GM12865 (cell line): ENCODE measurements at places on chromosomes 3 and 15.
A peak's percentile ranks its signal among the peaks of the same experiment; 100 is the strongest.

GRCh38 chr3:63841704-63842103, 21.9 kb downstream of the THOC7 start:
- no peak for DNase-seq

DNA sequence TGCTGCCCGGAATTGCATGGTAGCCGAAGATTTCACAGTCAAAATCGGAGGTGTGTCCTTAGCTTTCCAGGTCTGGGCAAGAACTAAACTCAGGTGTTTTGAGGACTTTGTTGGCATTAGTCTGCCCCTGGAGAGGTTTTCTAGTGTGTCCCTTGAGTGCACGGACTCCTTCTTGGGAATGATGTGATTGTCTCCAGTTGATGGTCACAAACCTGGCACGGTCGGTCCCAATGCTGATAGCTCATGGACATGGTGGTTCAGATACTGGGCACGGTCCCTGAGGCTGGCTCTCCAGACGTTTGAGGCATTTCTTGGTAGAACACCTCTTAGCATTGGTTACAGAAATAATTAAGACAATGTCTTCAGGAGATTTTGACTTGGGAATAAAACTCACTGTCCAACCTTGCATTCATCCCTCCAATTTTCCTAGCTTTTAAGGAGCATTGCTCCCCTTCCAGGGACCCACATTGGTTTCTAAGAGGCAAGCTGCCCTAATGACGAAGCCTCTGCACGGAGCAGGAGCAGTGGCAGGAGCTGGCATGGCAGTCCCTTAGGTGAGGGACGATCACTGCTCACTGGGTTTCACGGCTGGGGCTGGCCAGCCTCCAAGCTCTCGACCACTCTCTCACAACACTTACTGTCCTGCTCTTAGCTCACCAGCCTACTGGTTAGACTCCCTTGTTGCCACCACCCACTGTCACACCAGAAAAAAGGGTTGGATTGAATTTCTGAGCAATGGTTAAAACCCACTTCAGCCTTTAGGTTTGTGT, 68.1 kb downstream of the PGPEP1L start:
- no peak for DNase-seq

- peak; percentile 30 for DNase-seq
Observed at GRCh38 chr3:187064210-187065115, 74.8 kb downstream of the RPL39L start.

DNA sequence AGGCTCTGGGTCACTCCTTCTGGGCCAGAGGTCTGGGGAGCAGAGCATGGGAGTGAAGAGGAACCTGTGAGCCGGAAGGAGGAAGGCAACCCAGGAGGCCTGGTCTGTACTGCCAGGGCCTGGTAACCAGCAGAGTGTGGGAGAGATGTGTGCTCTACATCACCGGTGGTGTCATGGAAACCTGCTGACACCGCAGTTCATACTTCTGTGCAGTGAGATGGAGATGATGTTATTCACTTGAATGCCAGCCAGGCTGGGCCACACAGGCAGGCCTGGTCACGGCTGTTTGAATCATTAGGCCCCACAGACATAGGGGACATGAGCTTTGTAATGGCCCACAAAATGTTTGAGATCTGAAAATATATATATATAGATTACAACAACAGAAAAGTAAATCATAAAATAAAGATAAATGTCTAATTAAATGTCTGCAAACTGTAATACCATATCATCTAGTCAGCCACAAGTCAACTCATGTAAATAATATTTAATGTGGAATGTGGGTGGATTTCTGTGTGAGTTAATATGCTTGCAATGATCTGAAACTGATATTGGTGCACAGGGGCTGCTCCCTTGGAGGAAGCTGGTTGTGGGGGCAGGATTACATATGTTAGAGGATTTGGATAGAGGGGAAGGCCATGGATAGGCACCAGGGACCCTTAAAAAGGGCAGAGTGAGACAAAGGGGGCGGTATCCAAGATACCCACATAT, 108.5 kb upstream of the PFN2 start:
- DNase-seq = no peak

DNA sequence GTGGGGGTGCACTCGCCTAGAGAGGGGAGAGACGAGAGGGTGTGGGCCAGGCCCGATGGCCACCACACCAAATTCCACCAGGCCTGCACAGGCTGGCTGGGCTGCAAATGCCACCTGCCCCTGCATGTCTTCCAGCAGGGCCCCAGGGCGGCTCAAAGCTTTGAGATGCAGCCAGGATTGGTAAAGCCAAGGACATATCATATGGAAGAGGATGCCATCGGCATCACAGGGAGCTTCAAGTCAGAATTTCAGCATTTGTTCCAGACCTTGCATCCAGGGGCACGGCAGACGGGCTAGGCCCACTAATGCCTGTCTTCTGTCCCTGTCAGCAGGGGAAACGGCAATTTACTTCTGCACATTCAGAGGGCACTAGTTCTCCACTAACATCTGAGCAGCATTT, 97.8 kb downstream of the NUP210 start:
- DNase-seq = no peak

GRCh38 chr3:129358177-129358771, 70.2 kb downstream of the EFCAB12 start:
- no peak for DNase-seq

DNA sequence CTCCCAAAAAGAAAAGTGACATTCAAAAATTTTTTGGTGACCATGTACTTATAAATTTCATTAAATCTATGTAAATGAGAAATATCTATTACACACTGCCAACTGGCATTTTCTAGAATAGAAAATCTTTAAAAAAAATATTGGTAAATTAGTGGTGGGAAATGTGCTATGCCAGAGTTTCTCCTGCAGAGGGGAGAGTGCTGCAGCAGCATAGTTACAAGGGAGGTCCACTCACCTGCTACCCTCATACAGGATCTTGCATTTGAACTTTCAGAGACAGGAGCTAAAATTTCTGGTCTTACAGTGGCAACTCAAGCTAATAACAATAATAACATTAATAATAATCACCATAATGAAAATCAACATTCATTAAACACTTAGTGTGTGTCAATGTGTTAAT, 459.6 kb downstream of the NSUN3 start:
- no peak for DNase-seq

GRCh38 chr3:87033205-87033604, 42.3 kb upstream of the VGLL3 start:
- DNase-seq = no peak

- peak; percentile 57 for DNase-seq
Observed at GRCh38 chr3:186931532-186932280, 1.4 kb downstream of the ST6GAL1 start.

- DNase-seq = peak; percentile 71
Observed at GRCh38 chr3:141328286-141329166, 39.8 kb upstream of the ZBTB38 start.

DNA sequence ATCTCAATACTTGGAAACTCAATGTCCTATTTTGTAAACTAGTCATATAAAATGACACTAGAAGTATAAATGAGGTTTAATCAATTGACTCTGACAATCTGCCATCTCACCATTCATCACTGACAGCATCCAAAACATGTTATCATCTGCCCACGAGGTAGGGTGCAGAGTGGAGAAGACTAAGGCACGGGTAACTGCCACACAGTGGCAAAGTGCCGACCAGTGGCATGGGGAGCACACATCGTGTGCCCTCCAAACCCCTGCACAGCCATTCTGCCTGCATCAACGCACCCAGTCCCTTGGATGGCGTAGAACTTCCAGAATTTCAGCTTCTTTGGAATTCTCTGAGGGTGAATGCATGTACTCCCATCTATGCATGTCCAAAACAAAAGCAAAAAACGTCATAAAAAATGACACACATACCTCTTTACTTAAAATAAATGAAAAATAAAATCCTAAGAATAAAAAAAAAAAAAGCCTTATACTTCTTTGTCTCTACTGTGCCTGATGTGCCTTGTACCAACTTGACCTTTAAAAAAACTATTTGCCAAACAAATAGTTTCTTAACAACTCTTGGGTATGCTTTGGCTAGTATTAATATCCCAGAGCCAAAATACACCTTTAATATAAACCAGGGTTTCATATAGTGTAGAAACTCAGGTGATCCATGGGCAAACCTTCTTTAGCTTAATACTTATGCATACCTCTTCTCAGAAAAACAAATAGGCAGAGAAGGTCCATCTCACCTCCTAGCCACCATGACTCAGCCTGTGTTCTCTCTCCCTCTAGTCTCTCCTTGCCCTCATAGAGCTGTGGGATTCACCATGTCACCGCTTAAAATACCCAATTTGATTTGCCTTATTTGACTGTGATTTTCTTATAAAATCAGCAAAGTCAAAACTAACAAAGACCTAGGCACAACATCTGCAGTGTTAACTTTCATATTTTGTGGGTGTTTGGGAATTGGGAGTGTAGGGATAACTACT, 12.7 kb downstream of the CPOX start:
- no peak for DNase-seq

DNA sequence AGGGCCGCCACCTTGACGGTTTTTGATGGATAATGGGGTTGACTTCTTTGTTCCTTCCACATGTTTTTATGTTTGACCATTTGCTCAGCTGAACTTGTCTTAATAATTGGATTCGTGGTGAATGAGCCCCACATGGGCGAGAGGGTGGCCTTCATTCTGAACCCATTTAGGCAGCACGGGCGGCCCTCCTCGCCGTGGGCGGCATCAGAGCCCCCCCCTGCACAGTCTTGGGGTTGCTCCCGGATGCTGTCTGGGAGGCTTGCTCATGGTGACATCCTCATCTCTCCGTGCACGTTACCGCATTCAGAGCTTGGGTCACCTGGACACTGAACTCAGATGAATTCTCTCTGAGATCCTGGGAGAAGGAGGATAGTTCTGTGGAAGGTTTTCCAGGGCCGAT, 172.3 kb upstream of the OSBPL11 start:
- no peak for DNase-seq
